ENCODE measurements at places on chromosomes 12 and 14. TPM values are rescaled to one million over a fixed set of nuclear protein-coding genes. Genes with fewer than 3 reads are reported as not detected.

DNA sequence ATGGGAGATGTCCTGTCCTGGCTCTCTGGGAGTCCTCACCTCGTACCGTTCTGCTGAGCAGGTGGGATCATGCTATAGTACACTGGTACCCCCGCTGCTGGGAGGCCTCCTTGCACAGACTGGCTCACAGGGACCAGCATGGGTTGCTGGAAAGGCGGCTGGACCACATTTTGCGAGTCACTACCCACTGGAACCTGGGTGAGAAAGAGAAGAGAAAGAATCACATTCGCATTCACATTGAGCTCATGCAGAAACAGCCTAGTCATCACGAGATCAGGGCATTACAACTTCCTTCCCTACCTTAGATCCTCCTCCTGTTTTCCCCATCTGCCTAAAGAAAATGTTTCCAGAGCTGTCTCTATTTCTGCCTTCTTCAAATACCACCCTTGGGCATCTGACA is 17.3 kb upstream of the STAC3 start:
- no peak for DNase-seq

DNA sequence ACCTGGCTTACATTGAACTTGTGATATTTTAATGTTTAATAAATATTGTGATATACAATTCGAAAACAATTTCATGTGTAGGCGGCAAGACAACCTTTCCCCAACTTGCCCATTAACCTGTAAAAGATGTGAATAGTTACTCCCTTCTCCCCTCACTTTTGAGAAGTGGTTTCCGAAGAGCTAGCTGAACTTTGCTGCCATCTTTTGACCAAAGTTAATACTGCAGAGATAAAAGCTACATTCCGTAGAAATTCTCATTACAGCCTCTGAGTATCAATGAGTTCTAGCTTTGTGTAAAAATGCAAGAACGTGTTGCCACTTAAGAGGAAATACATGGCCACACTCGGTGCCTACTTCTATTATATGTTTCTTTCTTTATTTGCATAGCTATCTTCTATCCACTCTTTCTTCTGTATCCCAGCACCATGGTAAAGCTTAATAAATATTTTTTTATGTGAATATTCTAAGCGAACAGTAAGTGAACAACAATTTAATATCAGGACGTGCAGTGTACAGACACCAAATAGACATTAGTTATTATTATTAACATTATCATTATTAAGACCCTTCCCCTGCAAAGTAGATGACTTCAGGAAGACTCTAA is 105.1 kb upstream of the TMEM260 start:
- no peak for DNase-seq

- DNase-seq = no peak
Measured at GRCh38 chr14:68785534-68786490, 7.1 kb downstream of the ZFP36L1 start.

DNA sequence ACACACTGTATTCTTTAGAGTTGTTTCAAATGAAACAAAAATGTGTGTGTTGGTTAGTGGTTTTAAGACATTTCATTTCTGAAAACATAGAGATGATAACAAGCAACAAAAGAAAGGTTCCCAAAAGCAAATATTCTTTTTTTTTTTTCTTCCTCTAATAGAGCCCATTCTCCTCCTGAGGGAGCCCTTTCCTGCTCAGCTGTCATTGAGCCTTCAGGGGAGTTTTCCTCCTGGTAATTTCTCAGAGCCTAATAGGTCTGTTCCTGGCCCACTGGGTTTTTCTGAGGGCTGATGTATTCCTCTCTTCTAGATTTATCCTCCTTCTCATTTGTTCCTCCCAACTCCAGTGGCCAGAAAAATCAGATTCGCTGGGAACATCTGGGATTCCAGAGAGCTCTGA is 654.5 kb downstream of the NOVA1 start:
- no peak for DNase-seq

OAS1 gene
- total RNA-seq = 0.27 TPM

SENP1 gene
- 21.3 TPM for total RNA-seq

Data from WTC11 (cell line).